ENCODE measurements at places on chromosomes 11 and 22. TPM values are rescaled to one million over a fixed set of nuclear protein-coding genes. Genes with fewer than 3 reads are reported as not detected.

OR5B21 gene
- total RNA-seq: not detected

PRRG4 gene
- total RNA-seq: 0.29 TPM

SCUBE1 gene
- total RNA-seq: 2.1 TPM

POLA2 gene
- 6.2 TPM for total RNA-seq

PHETA2 gene
- total RNA-seq: 23.9 TPM

SMIM35 gene
- total RNA-seq: not detected

BIK gene
- not detected for total RNA-seq

CARD16 gene
- 2.9 TPM for total RNA-seq

ABCC8 gene
- not detected for total RNA-seq

GPHA2 gene
- not detected for total RNA-seq

SCARF2 gene
- 23.9 TPM for total RNA-seq

HORMAD2 gene
- under 0.01 TPM for total RNA-seq

CHRDL2 gene
- total RNA-seq: not detected

C11orf91 gene
- not detected for total RNA-seq

MPEG1 gene
- under 0.01 TPM for total RNA-seq

TESMIN gene
- not detected for total RNA-seq

SERPIND1 gene
- total RNA-seq: not detected

LMO2 gene
- 2.1 TPM for total RNA-seq

NLRP14 gene
- under 0.01 TPM for total RNA-seq

OR52A1 gene
- not detected for total RNA-seq

SYT13 gene
- under 0.01 TPM for total RNA-seq

SMCO4 gene
- total RNA-seq: 15.6 TPM

CTTN gene
- 426 TPM for total RNA-seq

APOL6 gene
- total RNA-seq: 40.7 TPM

TYR gene
- total RNA-seq: not detected

RAB1B gene
- total RNA-seq: 75.3 TPM

NLRP10 gene
- total RNA-seq: 14.1 TPM

USH1C gene
- total RNA-seq: not detected

ME3 gene
- 73.4 TPM for total RNA-seq

CFAP68 gene
- total RNA-seq: 10.9 TPM

PYGM gene
- 0.36 TPM for total RNA-seq

LYVE1 gene
- not detected for total RNA-seq

CRYBA4 gene
- total RNA-seq: not detected

SORL1 gene
- total RNA-seq: 0.36 TPM

SLC17A6 gene
- total RNA-seq: not detected

KCNE3 gene
- 1.8 TPM for total RNA-seq

MOGAT2 gene
- total RNA-seq: not detected

INSC gene
- total RNA-seq: 0.72 TPM

TMEM184B gene
- 29.8 TPM for total RNA-seq

OR5D16 gene
- not detected for total RNA-seq

SRRD gene
- 11.2 TPM for total RNA-seq

KRTAP5-10 gene
- 0.36 TPM for total RNA-seq

TMEM123 gene
- 91.9 TPM for total RNA-seq

LRRC32 gene
- total RNA-seq: 37.6 TPM

MOV10L1 gene
- total RNA-seq: 0.59 TPM

LRRC4C gene
- 2.2 TPM for total RNA-seq
